Kidney epithelial cell (primary cell): ENCODE measurements at places on chromosomes 7 and 10. TPM values are rescaled to one million over a fixed set of nuclear protein-coding genes. Genes with fewer than 3 reads are reported as not detected.
A peak's percentile ranks its signal among the peaks of the same experiment; 100 is the strongest.

MLXIPL gene
- total RNA-seq = 0.04 and 0.14 TPM in 2 replicates

GRCh38 chr10:132540456-132540855 is 2.9 kb downstream of the INPP5A start:
- no peak for DNase-seq

DNA sequence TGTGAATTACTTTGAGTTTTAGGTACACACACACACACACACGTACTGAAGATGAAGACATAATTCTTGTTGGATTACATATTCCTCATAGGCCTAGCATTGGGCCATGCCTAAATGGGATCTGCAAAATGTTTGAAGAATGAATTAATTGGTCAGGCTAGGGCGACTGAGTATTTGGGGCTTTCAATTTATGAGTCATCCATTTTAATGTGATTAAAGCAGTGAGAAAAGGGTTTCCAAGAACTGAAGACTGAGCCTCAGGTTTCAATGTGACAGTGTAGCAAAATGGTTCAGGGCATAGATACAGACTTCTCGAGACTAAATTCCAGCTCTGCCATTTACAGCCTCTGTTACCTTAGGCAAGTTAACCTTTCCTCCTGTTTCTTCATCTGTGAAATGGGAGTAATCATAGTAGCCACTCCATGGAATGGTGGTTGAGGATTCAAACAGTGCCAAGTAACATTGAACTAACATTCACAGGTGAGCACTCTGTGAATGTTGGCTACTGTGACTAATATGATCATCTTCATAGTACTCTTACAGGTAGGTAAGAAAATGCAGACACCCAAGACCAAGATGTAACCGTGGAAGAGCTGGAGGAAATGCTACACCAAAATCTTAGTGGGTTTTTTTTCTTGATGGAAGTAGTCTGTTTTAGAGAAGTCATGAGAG is 7.6 kb downstream of the BPGM start:
- no peak for DNase-seq

AGMO gene
- total RNA-seq = 0.04 TPM in 1 of 2 replicates, not detected in the other

DNA sequence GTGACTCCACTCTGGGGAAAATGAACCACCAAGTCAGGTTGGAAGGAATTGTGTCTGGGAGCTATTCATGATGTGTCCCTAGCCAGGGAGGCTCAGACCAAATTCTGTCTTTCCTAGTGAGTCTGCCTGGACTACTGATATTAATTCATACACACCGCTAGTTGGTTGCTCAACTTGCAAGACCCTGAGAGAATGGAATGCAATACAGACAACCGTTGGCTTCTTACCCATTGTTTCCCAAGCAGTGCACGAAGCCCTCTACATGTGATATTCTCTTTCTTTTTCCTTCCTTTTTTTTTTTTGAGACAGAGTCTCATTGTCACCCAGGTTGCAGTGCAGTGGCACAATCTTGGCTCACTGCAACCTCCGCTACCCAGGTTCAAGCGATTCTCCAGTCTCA is 19.4 kb upstream of the SRGN start:
- DNase-seq = no peak

DNA sequence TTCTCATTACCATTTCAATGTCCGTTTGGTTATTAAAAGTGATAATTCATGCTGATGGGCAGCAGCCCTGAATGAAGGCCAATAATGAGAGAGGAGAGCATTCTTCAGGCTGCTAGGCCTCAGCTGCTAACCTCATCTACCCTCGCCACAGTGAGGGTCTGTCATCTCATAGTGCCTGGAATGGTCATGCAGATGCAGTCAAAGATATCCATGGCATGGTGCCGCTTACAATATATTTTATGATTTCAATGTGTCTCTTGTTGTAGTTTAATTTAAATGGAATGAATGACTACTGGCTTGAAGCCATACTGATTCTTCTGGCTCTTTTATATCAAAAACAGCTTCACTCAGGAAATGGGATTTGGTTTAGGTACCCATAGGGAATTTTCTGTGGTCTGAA is 126.9 kb downstream of the SLC16A9 start:
- DNase-seq = no peak

ZNF736 gene
- total RNA-seq = 9.3 and 10.5 TPM in 2 replicates

TRIL gene
- 0.75 and 1.3 TPM in 2 replicates for total RNA-seq

DNA sequence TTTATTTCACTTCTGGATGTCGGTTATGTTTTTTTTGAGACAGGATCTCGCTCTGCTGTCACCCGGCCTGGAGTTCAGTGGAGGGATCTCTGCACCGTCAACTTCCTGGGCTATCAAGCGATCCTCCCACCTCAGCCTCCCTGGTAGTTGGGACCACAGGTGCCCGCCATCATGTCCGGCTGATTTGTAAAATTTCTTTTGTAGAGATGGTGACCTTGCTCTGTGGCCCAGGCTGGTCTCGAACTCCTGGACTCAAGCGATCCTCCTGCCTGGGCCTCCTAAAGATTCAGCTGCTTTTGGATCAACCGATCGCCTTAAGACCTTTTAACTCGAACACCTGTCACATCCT is 606 bp upstream of the RABGEF1 start:
- no peak for DNase-seq

GRCh38 chr7:22979861-22980260 is 34.1 kb downstream of the HYCC1 start:
- no peak for DNase-seq

- DNase-seq = no peak
These were observed 523.6 kb downstream of the PTPRN2 start for GRCh38 chr7:158063850-158064610.

ZNF485 gene
- total RNA-seq = 4.0 and 5.4 TPM in 2 replicates

DNA sequence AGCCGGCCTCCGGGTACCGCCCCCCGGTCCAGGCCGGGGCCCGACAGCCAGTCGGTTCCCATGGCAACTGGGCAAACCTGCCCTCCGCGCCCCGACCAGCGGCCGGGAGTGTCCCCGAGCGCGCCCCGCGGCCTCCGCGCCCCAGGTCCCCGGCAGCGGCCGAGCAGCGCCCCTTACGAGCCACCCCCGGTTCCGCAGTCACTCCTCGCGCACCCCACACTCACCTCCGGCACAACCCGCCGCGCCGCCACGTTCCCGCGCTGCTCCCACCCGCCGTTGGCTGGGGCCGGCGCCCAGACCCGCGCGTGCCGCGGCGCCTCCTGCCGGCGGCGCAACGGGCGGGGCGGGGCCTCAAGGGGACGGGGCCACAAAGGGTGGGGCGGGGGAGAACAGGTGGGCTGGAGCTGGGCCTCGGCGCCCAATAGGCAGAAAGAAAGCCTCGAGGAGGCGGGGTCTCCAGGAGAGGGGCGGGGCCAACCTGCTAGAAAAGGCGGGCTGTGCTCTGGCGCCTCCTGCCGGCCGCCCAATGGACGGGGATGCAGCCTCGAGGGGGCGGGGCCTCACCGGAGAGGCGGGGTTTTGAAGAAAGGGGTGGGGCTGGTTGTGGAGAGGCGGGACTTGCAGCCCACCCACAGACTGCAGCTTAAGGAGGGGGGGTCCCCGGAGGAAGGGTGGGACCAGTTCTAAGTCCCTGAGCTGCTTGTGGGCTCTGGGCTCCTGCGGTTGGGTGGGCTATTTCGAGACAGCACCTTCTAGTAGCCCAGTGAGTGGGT is at the start of gene RADIL:
Gene RADIL, minus strand, starts transcription at position 345 of the 773 bp plus-strand sequence. CDS start 5,577 bp downstream, outside the sequence.
- peak; percentile 16 for DNase-seq

BAIAP2L1 gene
- 32.5 and 38.8 TPM in 2 replicates for total RNA-seq

OGDHL gene
- 1.7 and 2.2 TPM in 2 replicates for total RNA-seq

DNA sequence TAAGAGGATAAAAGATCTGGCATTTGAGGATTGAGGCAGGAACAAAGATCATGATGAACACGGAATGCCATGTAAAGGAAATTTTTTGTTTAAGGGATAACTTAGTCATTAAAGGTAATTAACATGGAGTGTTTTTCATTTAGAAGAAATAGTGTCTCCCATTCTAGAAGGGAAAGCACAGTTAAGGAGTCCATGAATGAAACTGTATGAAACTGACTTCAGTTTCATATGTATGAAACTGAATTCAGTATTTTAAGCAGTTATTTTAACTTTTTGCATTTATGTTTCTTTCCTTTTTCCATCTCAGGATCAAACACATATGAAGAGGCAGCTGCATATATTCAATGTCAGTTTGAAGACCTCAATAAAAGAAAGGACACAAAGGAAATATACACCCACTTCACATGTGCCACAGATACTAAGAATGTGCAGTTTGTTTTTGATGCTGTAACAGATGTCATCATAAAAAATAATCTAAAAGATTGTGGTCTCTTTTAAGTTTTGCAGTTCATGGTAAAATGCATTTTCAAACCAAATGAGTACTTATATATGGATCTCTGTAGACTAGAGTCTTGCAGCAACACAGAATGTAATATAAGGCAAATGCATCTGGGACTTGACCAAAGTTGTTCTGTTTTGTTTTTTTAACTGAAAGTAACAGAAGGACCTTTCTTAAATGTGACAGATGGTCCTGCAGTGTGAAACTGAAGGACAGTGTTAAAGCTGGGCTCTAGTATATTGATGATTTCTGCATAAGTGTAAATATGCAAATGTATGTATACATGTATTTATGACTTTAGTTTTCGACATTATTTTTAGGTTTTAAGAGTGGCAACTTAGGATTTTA is 82.6 kb downstream of the GNAI1 start:
- no peak for DNase-seq

DNA sequence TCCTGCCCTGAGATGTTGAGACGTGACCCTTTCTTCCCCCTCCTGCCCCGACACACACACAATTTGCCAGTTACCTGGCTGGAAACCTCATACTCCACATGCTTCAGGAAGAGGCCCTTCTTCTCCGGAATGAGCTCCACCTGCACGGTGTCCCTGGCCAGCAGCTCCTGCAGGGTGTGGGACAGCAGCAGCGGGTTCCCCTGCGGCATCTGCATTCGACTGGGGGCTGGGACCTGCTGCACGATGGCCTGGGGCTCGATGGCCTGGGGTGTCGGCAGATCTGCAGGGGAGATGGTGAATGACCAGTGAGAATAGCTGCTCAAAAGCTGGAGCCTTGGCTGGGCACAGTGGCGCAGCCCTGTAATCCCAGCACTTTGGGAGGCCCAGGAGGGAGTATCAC is 36.0 kb downstream of the NUDT1 start:
- no peak for DNase-seq

- DNase-seq = no peak
These were observed 141.9 kb downstream of the GRM3 start for GRCh38 chr7:86785641-86786040.

- no peak for DNase-seq
These were observed 75.7 kb downstream of the IGF2BP3 start for GRCh38 chr7:23394488-23395171.

BLNK gene
- 0.38 and 0.55 TPM in 2 replicates for total RNA-seq

PKD2L1 gene
- not detected in 2 replicates for total RNA-seq

DNA sequence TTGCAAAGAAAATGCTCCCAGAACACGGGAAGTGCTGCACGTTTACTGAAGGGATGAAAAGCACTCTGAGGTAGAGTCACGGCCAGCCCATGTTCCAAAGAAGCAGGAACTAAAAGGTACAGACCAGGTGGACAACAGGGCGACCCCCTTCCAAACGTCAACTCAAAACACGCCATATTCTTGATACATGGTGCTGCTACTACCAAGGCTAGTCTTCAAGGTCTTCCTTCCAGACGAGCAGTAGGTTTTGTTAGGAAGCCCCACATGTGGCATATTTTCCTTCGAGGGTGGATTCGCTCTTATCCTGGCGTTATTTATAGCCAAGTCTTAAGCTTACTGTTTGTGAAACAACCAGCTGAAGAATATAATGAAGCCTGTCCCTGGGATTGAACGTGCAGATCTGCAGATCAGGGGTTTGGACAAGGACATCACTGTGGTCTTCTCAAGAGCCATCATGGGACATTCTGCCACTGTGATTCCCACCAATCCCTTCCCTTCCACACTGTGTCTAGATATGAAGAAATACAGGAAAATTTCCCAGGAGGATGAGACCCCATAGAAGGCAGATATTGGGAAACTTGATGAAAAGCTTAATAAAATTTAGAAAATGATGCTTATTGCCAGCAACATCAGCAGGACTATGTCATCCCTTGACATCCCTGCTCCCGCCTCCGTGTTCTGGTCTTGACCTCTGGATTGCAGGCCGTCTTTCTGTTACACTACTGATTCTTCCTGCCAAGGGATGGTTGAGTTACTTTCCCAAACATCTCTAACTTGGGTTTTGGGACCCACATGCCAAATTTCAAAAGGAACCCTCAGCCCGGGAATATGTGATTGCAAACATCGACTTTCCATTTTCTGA is 734.4 kb downstream of the PARD3 start:
- no peak for DNase-seq

DNA sequence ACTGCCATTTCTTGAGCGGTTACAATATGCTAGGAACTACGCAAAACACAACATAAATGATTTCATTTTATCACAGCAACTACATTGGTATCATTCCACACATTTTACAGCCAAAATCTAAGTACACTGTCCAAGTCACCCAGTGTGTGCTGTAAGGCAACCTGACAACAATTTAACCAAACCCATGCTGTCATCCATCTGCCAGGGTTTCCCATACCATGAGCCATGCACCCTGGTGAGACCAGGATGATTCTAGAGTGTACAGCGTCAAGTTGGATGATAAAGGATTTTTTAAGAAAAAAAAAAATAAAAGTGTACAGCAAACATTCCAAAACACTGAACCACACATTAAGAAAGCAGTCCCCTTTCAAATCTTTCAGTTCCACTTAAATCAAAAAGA is 52.9 kb downstream of the PIK3AP1 start:
- DNase-seq = no peak

DNA sequence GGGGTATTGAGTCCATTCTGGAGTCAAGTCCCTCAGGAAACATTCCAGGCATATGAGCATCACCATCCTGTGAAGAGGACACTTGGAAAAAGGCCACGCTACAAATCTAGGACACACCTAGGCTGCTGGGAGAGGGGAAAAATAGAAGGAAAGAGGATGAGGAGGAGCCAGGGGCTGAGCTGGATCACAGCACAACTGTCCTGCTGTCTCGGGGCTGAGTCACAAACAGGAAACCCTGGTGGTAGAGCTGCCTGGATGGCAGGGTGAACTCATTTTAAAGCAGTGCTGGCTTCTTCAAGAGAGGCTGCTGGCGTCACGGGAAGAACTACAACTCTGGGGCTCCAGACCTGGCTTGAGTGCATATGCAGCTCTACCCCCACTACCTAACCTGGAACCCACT is 151.5 kb downstream of the RNF216 start:
- no peak for DNase-seq

DNA sequence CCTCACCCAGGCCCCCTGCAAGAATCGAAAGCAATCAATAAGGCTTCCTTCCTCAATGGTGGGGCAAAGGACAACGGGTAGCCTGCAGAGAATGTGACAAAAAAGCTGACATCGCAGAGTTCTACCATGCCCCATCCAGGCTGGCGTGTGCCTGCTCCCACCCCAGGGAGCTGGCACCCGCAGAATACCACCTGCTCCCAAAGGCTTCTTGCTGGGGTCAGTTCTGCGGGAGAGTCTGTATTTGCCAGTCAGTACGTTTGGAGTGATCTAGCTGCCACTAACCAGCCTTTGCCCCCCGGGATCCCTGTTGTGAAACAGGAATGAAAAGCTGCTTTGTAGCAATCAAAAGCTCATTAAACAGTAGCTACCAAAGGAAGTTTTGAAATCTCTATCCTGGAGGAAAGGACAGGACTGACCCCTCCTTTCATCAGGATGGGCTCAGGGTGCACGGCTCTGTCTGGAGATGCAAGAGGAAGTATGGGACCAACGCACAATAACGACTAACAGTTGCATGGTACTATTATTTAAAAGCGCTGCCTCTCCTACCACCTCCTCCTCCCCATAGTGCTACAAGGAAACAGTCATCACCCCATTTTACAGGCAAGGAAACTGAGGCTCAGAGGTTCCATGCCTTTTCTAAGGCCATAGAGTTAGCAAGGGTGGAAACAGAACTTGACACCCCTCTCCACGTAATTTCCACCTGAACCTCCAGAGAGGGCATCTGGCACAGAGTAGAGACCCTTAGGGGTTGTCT is 67.0 kb downstream of the FGFR2 start:
- DNase-seq = no peak

GRCh38 chr7:14687777-14688176 is 214.8 kb downstream of the DGKB start:
- DNase-seq = no peak
